ENCODE measurements at places on chromosomes 13 and 19.

DNA sequence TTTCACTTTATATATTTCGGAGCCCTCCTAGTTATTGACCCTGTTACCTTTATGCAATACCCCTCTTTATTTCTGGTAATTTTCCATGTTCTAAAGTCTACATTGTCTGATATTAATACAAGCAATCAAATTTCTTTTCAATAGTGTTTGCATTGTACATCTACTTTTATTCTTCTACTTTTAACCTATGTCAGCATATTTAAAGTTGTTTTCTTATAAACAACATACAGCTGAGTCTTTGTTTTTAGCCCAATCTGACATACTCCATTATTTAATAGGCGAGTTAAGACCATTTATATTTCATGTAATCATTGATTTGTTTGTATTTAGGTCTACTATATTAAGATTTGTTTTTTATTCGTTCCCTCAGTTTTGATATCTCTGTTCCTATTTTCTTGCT, 108.5 kb upstream of the SPACA7 start:
- no peak for DNase-seq

- peak; percentile 88 for DNase-seq
Measured at GRCh38 chr19:800360-801029, 3.2 kb downstream of the PTBP1 start.

DNA sequence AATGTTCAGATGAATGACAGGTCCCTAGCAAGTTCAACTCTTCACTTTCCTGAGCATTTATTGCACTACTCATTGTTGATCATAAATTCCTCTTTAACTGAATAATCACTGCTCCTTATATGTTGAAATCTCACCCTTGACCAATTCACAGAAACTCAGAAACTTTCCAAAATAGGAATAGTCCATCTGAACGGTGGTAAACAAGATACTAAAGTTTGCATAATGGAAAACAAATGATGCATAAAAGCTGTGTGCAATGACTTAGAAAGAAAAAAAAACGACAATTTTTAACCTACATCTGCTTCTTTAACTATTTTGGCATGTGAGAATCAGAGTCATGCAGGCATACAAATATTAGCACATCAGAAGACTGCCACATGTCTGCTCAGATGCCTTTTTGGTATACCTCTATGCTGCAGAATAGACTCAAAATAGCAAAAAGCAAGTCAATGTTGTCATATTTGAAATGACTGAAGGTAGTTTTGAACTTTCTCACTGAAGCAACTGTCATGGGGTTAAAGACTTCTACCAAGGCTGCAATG, 34.8 kb downstream of the SLC10A2 start:
- DNase-seq: no peak

GRCh38 chr13:112392719-112393118, 16.6 kb downstream of the SPACA7 start:
- no peak for DNase-seq

- DNase-seq: no peak
Measured at GRCh38 chr13:23616228-23616627, 46.0 kb downstream of the TNFRSF19 start.

DNA sequence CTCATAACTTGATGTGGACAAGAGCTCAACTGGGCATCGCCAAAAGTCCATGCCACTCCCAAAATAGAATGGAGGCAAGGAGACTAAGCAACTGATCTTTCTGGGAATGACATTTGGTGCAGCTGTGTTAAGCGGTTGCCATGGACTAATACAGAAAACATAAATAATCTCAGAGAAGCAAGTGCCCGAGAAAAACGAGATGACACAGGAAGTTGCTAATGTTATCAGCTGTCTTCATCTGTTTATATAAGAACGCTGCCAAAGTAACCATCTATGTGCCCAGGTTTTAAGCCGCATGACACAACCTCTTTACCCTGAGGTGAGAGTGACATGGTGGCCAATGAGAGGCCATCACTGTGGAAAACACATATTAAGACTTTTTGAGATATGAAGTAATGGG, 54.9 kb upstream of the SACS start:
- DNase-seq: no peak

DNA sequence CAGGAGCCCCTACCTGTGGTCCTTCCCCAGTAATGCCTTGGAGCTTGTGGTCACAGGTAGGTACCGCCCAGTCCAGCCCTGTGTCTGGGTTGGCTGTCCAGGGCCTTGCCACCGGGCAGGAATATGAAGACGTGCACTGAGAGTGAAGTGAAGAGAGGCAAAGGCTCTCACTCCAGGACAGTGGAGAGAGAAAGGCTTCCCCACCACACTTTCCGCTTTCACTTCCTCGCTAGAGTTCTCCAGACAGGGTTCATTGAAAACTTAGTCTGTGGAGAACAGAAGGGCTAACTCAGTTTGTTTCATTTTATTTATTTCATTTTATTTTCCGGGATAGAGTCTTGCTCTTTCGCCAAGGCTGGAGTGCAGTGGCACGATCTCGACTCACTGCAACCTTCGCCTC, 14.2 kb downstream of the FCAR start:
- DNase-seq: no peak

DNA sequence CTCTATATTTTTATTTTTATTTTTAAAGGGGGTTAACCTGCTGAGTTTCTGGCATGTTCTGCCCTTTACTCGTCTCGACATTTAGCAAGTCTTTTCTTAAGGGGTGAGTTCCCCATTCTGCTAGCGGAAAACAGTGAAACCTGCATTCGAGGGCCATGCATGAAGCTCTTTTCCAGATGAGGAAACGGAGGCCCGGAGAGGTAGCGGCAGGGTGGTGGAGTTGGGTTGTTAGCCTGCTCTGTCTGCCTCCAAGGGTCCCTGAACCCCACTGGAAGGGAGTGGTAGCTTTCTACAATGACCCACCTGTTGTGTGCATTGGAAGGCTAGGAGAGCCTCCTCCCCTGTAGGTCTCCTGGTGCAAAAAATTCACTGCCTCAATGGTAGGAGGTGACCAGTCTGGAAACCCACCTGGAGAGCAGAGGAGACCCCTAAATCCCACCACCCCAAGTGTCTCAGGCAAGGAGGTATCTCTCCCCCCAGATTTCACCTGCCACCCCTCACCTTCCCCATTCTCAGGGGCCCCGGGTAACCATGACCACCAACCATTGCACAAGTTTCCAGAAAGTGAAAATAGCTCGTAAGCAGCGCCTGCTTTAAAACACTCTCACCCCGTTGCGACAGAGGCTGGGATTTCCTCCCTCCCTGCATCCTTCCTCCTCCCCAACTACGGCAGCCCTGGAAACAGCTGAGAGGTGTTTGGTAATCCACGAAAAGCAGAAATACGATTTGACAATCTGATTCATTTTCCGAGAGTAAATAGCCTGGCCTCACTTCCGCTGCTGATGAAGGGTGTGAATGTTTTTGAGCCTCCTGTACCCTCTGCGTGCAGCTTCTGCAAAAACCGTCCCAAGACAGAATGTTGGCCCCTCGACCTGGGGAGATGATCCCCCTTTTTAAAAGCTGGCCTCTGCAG, 3.5 kb downstream of the KLF2 start:
- no peak for DNase-seq
